Kidney epithelial cell (primary cell): ENCODE measurements at places on chromosomes 6 and 20.
A peak's percentile ranks its signal among the peaks of the same experiment; 100 is the strongest.

DNA sequence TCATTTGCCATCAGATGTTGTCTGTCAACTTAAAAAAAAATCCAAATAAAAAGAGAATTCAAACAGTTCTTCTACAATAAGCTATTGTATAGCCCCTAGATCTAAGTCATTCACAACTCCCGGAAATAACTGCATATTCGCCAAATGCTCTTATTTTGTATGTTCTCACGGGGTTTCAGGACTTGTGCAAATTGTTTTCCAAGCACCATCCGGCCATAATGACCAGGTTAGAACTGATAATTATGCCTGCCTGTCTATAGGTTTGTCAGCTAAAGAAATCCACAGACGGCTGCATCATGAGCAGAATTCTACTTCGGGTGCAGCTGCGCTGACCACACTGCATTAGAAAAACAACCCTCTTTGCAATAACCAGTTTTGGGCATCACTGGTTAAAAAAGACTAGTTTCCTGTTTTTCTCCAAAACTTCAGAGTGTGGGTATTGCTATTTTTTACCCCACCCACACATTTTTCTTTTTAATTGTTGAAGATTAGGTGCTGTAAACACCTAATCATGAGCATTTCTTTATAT is 87.7 kb downstream of the HIVEP2 start:
- DNase-seq = no peak

DNA sequence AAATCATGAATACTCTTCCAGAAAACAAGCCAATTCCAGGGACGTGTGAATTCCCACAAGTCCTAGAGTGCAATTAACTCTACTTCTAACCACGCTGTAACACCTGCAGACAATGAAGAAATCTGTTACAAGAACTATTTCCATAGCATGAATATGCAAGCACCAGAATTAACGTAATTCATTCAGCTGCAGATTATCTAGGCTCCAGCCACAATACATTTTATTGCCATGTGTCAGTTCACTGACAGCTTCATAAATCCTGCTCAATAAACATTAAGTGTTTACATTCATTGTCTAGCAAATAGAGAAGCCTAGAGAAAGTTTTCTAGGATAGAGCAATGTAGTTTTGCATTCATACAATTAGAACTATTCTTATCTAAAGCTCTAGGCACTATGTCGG is 1348.5 kb downstream of the GRIK2 start:
- no peak for DNase-seq

DNA sequence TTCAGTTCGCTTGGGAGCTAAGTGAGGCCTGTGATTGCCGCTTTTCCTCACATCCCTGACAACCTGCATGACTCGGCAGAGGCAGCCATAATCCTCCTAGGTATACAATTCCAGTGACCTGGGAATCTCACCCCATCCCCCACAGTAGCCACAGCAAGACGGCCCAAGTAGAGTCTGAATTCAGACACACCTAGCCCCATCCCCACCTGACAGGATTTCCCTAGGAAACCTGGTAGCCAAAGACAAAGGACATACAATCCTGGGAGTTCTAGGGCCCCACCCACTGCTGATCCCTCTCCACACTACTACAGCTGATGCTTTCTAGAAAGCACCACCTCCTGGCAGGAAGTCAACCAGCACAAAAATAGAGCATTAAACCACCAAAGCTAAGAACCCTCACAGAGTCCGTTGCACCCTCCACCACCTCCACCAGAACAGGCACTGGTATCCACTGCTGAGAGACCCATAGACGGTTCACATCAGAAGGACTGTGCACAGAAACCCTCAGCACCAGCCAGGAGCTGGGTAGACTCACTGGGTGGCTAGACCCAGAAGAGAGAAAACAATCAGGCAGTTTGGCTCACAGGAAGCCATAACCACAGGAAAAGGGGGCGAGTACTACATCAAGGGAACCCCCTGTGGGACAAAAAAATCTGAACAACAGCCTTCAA is 17.9 kb upstream of the RUNX2 start:
- no peak for DNase-seq

DNA sequence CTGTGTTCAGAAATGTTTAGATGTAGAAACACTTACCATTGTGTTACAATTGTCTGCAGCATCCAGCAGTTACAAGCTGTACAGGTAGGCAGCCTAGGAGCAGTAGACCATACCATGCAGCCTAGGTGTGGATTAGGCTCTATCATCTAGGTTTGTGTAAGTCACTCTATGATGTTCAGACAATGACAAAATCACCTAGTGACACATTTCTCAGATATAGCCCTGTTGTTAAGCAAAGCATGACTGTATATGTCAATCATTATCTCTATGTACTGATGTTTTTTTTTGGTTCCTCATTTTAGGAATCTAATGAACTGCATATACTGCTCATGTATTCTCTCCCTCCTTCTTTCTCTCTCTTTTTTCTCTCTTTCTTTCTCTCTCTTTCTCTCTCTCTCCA is 22.2 kb downstream of the CST8 start:
- no peak for DNase-seq

GRCh38 chr6:23305325-23305943 is 736.1 kb downstream of the HDGFL1 start:
- DNase-seq = no peak

- DNase-seq = no peak
Measured at GRCh38 chr6:166529586-166529985, 56.9 kb downstream of the RAMACL start.

- no peak for DNase-seq
Measured at GRCh38 chr20:45508068-45508886, 7.1 kb downstream of the SPINT3 start.

DNA sequence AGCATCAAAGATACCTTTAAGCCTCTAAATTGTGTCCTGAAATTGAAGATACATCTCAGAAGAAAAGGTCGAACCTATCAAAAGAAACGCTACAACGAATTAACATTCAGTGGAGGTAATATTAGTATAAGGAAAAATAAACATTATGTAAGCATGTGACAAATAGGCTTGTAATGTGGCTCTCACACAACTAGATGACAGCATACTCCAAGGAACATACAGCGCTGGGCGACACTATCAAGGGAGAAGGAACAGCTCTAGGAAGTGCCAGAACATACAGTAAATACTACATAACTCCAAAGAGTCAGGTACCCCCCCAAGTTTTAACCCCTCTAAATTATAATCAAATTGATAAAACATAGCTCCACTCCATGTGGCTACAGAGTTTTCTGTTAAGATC is 103.5 kb downstream of the LAMP5 start:
- DNase-seq = no peak

- DNase-seq = peak; percentile 75
Measured at GRCh38 chr20:14712302-14712739, 374.9 kb upstream of the FLRT3 start.

DNA sequence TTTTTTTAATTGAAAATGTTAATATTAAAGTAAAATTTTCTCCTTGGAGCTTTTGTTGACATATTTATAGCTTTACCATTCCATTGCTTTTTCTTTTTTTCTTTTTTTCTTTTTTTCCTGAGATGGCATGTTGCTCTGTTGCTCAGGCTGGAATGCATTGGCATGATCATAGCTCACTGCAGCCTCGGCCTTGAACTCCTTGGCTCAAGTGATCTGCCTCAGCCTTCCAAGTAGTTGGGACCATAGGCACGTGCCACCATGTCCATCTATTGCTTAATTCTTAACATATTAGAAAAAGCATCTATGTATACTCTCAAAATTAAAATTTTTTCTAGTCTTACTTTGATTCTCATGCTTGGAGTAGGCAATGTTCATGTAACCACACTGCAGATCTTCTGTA is 43.0 kb downstream of the RALGAPB start:
- no peak for DNase-seq

DNA sequence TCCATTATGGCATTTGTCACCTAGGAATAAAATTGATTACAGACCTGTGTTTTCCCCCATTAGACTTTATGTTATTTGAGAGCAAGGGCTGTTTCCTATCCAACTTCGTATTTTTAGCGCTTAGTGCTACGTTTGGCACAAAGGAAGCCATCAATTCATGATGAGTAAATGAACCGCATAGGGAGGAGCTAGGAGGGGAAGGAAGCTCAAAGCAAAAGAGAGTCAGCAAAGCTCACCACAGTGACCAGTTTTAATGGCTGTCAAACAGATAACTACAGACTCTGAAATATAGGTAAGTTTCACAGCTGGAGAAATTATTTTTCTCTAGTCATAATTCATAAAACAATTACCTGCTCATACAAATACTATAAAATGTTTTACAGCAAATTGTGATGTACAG is 6.9 kb upstream of the SAMD3 start:
- no peak for DNase-seq

- DNase-seq = no peak
Measured at GRCh38 chr20:8227293-8227692, 95.2 kb downstream of the PLCB1 start.

DNA sequence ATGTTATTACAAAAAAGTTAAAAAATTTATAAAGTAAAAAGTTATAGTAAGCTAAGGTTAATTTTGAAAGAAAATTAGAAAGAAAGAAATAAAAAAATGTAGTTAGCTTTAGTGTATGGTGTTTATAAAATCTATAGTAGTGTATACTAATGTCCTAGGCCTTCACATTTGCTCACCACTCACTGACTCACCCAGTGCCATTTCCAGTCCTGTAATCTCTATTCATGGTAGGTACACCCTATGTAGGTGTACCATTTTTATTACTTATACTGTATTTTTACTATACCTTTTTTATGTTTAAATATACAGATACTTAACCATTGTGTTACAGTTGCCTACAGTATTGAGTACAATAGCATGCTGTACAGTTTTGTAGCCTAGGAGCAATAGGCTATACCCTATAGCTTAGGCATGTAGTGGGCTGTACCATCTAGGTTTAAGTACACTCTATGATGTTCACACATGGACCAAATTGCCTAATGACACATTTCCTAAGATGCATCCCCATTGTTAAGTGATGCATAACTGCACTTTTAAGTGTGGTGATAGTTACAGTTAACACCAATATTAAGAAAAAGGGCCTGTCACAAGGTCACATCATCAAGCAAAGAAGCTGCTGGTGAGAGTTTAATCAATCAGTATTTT is 8.0 kb downstream of the CD2AP start:
- DNase-seq = no peak

DNA sequence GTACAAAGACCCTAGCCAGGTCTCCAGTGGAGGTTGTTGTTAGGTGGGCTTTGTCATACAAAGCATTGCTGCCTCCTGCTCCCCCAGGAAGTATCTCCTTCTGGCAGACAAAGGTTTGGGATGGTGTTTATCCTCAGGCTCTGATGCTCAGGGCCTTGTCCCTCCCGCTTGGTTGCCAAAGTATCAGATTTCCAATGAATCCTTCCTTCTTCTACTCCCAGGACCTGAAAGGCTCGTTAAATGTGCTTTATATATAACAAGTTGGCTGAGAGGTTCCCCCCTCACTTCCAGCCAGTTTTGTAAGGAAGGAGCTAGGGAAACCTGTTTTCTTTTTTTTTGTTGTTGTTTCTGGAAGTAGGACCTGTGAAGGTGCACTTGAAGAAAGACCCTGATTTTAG is 14.4 kb downstream of the PTK7 start:
- no peak for DNase-seq

DNA sequence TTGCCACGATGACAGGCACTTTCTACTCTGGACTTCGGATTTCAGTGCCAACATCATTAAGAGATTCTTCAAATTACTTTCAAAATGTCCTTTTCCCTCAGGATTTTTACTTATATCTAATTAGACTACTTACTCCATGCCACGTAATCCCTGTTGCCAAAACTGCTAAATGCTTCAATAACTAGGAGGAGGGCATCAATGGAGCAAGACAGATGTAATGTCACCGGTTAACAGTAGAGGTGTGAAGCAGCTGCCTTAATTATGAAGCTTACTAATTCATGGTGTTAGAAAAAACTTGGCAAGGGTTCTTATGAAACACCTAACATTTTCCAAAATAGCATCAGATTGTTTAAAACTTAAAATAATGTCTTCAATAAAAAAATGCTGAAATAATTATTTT is 111.2 kb upstream of the SIM1 start:
- DNase-seq = no peak

- DNase-seq = no peak
Measured at GRCh38 chr20:53513489-53514298, 79.9 kb downstream of the ZNF217 start.

DNA sequence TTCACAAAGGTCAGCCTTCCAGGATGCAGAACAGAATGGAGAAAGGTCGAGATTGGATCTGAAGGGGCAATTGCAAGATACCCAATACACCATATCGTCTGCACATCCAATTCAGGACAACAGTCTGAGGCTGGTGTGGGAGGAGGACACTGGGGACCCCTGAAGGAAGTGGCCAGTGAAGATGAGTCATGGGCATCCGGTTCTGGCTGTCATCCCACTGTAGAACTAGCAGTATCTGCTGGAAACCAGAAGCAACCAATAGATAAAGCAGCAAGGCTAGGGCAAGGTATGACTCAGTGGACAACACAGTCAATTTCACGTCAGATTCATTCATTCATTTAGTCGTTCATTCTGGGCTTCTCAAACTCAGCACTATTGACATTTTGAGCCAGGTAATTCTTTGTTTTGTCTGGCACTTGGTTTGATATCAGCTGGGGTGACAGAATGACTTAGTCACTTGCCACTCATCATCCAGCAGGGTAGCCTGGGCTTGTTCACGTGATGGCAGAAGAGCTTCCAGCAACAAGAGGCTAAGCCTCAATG is 30.3 kb upstream of the SHLD1 start:
- DNase-seq = no peak

- no peak for DNase-seq
Measured at GRCh38 chr6:143843677-143843999, 500 bp downstream of the LTV1 start.

DNA sequence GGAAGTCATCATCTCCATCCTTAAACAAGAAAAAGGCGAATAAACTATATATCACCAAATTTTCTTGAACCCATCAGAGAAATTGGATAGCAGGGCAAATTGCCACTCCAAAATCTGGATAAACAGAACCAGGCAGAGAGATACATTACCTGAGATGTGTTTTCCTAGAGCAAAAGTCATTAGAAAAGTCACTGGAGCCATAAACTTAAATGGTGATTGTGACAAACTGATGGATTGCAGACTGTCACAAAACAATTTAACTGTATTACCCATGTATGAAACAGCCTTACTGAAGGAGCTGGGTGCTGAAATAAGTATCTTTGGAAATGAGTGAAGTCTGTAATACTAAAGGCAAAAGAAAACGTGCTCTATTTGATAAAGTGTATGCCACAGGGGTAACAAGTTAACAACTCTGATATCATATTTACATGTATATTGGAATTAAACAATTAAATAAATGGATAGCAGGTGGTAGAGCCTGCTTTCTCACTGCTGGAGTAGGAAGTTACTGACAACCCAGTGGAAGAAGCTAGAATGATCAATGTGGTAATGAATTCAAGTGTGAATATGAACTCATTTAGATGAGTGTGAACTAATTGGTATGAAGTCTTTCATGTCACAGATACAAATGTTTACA is 186.9 kb downstream of the LMBRD1 start:
- no peak for DNase-seq
